Stimulated activated naive B cell treated with anti-CD40 and anti-IgM and Interleukin-4, amounts not matched to agents 10 μg/mL and 1 μg/mL and 100 μg/mL, for 72 hours (primary cell): ENCODE measurements at places on chromosomes 11 and 22.

DNA sequence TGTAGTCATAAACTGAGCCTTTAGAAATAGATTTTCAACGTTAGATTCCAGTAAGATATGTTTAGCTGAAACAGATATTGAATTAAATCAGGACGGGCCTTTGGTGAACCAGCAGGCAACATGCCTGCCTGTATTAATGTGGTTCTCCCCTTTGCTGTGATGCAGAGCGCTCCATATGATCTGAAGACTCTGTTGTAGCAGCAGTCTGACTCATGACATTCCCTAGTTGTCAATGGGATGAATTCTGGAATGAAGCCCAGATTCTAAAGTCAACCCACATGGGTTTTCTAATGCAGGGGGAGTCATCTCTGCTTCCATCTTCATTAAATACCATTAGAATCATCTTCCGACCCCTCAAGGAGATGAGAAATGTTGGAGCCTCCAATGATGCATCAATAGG is 864.5 kb downstream of the NTM start:
- no peak for DNase-seq

GRCh38 chr22:17732251-17732854 is 41.9 kb downstream of the BID start:
- DNase-seq, result no peak

DNA sequence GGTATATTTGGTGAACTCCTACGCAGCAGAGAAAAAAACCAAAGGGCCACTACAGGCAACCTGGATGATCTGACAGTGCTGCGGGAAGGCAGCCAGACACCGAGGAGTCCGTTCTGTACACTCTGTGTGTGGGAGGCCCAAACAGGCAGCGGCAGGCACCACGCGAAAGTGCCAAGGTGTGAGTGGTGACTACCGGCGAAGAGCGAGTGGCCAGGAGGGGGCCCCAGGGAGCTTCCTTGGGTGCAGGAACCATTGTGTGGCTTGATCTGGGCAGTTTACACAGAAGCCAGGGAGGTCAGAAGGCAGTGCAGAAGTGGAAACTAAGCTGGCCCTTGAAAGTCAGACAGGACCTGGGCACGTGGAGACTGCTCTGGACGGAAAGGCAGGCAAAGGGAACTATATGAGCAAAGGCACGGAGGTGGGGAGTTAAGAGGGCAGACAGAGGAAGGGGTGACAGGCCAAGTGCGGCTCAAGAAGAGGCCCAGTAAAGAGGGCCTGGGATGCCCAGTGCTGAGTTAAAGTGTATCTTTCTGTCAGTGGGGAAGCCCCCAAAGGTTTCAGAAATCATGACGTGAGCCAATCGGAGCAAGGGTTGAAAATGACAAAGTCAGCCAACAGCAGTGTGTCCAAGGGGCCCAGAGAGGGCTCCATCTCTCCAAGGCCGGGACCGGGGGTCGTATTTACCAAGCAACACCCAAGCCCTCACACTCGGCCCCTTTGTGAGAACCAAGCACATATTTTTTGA is 10.6 kb downstream of the TMEM184B start:
- DNase-seq, result no peak

DNA sequence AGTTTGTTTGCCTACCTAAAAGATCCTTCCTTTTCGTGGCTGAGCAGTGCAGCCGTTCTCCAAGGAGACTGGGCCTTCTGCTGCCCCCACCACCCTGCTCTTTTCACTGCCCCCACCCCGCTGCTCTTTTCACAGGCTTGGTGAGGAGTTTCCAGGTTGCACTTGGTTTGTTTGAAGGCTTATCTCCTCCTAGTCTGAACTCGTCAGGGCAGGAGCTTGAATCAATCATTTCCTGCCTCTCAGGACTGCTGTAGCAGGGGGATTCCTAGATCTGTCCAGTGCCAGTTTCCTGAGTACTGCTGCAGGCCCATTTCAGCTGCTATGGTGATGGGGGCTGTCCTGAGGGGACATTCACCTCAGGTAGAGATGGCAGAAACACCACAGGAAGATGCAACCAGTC is 10.0 kb downstream of the MED15 start:
- DNase-seq, result no peak

GRCh38 chr11:32953700-32954099 is 61.1 kb downstream of the QSER1 start:
- DNase-seq, result no peak
